Stimulated activated CD4-positive, alpha-beta T cell treated with anti-CD3 and anti-CD28 coated beads, Interleukin-15, amount 100 ng/mL, for 1 hour (primary cell): ENCODE measurements at places on chromosomes 5 and 9.

DNA sequence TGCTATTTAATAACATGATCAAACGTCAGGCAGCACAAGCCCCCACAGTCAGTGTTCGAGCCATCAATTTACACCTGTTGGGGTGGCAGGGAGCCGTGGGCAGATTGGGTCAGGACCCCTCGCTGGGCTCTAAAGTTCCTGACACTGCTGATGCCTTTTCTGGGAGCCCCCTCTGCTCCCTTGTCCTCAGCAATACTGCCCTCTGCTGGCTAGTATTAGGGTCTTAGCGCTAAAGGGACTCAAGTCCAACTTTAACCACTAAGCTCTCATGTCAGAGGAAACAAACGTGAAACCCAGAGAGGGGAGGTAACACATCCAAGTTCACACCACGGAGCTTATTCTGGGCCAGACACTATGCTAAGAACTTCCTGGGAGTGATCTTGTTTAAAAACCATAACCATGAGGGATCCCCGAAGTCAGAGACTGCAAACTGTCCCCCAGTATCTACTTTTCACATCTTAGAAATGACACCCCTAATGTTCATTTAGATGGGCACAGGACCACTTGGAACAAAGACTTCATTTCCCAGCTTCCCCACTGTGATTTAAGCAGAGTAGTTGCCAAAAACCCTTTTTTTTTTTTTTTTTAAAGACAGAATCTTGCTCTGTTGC, 20.4 kb downstream of the ANKS6 start:
- DNase-seq: no peak

- DNase-seq: no peak
These were observed 265.1 kb downstream of the PSAT1 start for GRCh38 chr9:78562021-78562420.

DNA sequence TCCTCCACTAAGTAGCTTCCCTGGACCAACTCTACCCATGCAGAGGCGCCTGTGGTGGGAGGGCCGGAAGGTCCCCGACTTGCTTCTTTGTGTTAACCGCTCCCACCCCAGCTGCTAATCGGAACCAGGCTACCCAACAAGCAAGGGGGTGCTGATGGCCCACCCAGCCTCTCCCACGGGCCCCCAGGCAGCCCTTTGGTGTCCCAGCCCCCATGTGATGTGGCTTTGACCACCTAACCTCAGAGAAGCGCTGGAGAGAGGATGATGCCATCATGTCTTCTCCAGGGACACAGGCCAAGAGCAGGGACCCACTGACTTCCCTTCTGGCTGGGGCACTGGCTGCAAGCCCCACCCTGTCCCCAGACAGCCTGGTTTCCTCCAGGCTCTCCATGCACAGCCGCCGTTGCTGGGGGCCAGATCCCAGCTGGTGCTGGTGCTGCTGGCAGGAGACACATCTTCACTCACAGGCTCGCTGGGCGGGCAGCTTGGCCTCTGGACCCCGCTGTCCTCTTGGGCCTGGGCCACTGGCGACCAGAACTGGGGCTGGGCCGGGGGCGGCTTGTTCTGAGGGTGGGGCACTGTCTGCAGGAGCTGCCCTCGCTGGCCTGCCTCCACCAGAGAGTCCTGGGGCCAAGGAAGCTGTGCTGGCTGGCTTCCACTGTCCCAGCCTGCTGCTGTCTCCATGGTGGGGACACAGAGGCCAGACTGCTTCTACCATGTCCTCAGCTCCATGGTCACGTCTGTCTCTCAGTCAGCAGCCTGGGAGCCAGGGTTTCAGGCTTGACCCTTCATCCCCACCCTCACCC, 27.8 kb downstream of the LAMC3 start:
- DNase-seq: no peak

DNA sequence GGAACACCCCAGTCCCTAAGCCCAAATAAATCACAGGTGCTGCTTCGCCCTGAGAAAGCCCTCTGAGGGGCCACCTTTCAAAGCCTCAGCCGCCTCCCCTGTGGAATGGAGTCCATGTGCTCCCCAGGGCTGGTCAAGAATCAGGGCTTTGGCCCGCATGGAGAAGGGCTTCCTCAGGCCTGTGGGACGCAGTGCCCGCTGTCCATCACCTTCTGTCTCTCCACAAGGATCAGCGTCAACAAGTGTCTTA, 16.6 kb downstream of the HNRNPH1 start:
- DNase-seq: no peak

DNA sequence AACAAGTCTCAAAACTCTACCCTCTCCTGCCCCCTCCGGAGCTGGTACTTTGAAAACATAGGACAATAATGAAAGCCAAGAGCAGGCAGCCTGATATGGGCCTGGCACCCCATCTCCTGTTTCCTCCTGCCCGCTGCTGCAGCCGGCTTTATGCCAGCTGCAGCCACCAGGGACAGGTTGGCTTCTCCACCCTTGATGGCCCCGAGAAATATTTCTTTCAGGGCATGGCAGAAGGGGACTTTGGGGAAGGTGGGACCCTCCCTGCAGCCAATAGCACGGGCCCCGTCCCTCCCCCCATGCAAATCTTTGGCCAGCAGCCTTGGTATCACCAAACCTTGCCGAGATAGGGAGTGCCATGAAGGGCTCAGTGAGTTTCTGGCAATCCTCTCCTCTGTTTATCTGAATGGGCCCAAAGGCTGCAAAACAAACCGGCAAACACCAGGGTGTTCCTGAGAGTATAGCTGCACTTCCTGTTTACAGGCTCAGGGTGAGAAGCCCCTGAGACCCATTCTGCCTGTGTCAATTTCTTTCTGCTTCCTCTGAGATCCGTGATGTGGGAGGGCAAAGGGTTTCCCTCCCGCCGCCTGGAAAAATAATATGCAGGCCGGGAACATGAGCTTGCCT, 73.4 kb upstream of the BOD1 start:
- no peak for DNase-seq

GRCh38 chr9:27385606-27386322, 88.8 kb upstream of the EQTN start:
- no peak for DNase-seq

GRCh38 chr5:178192244-178192643, 5.1 kb upstream of the GMCL2 start:
- no peak for DNase-seq

- DNase-seq: no peak
These were observed 73.0 kb downstream of the AP3B1 start for GRCh38 chr5:78221467-78221866.

DNA sequence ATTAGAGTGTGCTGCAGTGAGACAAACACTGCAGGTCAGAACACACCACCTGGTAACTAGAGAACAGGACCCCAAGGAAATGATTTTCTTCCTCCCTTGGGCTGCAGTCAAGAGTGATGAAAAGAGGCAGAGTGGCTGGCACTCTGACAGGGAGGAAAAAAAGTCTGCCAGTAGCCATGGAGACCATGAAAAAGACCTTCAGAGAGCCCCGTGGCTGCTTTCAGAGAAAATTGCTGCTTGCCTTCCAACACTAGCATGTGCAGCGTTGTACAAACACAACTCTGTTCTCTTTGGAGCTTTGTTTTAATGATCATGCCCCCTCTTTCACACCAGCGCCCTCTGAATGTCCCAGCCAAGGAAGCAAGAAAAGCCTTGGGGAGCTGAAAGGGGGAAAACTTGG, 68.8 kb downstream of the ANKRD55 start:
- no peak for DNase-seq

DNA sequence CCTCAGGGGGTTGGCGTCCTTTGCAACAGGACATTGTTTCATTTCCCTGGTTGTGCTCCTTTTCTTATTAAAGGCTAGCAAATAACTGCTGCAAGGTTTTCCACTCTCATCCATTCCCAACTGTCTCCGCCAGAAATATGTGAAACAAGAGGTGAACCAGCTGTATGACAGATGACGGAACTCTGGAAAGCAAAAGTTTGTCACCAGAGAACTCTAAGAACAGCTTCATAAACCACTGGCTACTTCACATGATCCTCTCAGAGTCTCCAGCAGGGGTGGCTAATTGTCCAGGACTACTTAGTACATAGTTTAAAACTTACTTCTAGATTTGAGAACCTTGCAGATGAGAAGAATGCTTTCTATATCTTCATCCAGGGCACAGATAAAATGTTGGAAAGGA, 195.9 kb upstream of the RAD23B start:
- DNase-seq: no peak

- no peak for DNase-seq
These were observed 386.0 kb upstream of the GRIN3A start for GRCh38 chr9:102124465-102124864.

DNA sequence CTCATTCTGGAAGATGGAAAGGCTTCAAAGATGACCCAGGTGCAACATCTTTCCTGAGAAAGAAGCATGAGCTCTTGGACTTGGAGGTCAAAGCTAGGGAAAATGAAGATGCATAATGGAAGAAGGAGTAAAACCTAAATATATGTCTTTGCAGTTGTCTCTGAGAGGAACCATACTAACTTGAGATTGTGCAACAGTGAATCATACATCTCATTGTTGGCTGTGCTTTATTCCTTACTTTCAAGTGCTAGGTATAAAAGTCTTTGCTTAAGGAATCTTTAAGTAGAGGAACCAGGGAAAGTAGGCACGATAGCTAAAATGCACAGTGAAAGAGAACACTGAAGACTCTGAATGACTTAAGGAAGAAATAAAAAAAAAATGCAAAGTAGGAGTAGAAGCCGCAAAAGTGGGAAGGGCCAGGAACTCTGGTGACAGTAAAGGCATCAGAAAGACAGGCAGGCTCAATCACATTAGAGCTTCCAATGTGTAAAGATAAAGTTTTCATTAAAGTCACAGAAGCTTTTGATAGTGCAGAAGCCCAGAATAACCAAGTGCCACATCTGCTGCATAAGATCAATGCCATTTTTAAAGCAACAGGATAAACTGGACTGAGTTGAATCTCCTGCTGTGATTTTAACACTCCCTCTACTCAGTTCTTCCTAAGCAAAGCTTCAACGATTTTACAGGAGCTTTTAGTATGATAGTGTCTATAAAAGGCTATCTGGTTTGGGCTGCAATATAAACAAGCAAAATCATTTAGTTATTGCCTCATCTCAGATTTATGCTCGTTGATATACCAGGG, 432.3 kb upstream of the EDIL3 start:
- no peak for DNase-seq

DNA sequence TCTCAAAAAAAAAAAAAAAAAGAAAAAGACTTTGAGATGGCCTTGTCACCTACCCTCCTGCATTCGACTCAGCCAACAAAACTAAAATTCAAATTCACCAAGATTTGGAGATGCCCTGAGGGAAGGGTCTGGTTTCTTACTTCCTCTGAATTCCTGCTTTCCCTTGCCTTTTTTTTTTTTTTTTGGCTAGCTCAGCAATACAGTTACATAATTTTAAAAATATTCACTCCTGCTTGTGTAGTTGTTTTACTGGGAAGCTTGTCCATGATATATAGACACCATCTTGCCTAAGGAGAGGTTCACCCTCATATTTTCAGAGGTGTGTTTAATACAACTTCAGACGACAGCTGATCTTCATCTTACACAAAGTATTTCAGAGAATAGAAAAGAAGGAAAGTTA, 21.3 kb upstream of the SERINC5 start:
- DNase-seq: no peak

GRCh38 chr9:92494856-92495255, 12.6 kb upstream of the ASPN start:
- DNase-seq: no peak
